ENCODE measurements at places on chromosomes 16 and 17.

GRCh38 chr17:48074322-48075081 lies 26.3 kb downstream of the NFE2L1 start:
- peak; percentile 80 for DNase-seq

- DNase-seq: peak; percentile 75
These were observed 55.9 kb downstream of the MYO18A start for GRCh38 chr17:29124135-29124924.

GRCh38 chr17:32970281-32970680 lies 21.4 kb upstream of the SPACA3 start:
- DNase-seq: no peak

GRCh38 chr16:85753559-85753958 lies 2.7 kb upstream of the C16orf74 start:
- no peak for DNase-seq

DNA sequence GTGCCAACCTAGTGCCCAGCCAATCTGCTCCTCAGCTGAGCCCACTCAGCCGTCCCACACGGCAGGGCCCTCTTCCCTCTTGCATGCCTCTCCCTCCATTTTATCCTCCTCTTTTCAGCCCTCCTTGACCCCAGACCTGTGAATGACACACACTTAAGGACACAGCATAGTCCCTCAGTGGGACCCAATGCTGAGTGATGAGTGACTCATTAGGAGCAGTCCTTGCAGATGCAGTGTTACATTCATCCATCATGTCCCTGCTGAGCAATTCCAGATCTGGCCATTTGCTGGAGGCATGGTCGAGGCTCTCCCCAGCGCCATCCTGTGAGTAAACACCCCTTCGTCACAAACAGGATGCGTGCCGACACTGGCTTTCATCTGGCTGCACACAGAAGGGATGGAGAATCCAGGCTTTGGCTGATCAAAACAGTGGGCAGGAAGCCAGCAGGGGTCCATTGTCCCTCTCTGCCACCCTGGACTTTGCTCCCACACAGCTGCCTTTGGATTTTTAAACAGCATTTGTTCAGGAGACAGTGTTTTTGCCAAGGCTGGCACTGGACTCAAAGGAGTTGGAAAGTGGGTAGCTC lies 122.6 kb downstream of the AXIN2 start:
- DNase-seq: peak; percentile 41

GRCh38 chr17:4369557-4370230 lies 3.2 kb upstream of the UBE2G1 start:
- no peak for DNase-seq
